ENCODE measurements at places on chromosomes 6 and 20. TPM values are rescaled to one million over a fixed set of nuclear protein-coding genes. Genes with fewer than 3 reads are reported as not detected.

DNA sequence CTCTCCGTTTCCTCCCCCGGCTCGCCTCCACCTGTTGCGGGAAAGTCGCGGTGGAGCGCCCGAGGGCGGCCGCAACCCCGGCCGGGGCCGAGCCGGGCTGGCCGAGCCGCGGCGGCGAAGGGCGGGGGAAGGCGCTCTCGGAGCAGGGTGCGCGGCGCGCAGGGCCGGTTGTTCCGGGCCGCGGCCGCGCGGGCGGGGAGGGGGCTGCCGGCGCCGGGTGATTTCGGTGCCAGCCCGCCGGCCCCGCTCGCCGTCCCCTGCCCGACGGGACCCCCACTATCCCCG, 235 bp downstream of the MAP7 start:
- no peak for DNase-seq

- no peak for DNase-seq
Observed at GRCh38 chr6:13914351-13914750, 10.4 kb upstream of the RNF182 start.

DNA sequence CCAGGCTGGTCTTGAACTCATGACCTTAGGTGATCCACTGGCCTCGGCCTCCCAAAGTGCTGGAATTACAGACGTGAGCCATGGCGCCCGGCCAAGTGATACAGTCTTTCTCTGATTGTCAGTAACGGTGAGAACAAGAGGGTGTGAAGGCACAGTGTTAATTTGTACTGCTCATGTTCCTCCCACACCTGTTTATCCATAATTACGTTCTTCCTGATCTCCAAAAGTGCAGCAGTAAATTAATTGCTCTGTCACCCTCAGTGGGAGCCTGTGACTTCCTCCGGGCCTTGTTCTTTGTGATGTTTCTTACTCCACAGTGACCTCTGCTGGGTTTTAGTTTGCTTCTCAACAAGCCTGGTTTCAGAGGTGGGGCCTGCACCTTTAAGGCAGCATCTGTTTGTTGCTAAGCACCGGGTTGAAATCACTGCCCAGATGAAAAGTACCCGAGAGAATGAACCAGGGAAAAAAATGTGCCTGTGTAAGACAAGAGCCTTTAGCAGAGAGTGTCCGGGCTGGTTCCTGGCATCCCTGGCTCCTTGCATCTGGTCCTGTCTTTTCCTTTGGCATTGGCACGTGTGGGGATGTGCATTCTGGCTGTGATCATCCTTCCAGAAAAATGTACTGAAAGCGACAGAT, 89.1 kb upstream of the CLDN20 start:
- DNase-seq: peak; percentile 61

Gene SOX12
- total RNA-seq: 11.0 TPM

GRCh38 chr6:37480118-37480736, 19.5 kb downstream of the CCDC167 start:
- DNase-seq: no peak
